ENCODE measurements at places on chromosomes 6 and 20. TPM values are rescaled to one million over a fixed set of nuclear protein-coding genes. Genes with fewer than 3 reads are reported as not detected.

DNA sequence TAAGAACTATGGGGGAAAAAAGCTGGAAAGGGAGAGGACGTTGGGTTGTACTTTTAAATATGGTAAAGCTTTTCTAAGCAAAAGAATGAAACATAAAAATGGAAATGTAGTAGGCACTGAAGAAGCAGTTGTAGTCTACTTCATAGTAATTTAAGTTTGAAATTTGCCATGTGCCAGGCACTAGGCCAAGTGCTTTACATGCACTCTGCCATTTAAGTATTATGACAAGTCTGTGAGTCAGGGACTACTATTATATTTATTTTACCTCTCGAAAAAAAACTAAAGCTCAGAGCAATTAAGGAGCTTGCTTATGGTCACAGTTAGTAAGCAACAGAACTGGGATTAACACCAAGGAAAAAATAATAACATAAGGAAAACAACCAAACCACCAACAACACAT lies 257.8 kb downstream of the GMDS start:
- no peak for DNase-seq

- no peak for DNase-seq
Measured at GRCh38 chr20:16472045-16472872, 101.0 kb downstream of the KIF16B start.

The PNPLA1 gene
- total RNA-seq: not detected

The RIN2 gene
- total RNA-seq: 58.7 TPM

GRCh38 chr6:21442874-21443273 lies 150.7 kb upstream of the SOX4 start:
- no peak for DNase-seq

- DNase-seq: no peak
Measured at GRCh38 chr20:39181490-39181889, 219.3 kb downstream of the DHX35 start.

The HLA-DMB gene
- total RNA-seq: 12.7 TPM

DNA sequence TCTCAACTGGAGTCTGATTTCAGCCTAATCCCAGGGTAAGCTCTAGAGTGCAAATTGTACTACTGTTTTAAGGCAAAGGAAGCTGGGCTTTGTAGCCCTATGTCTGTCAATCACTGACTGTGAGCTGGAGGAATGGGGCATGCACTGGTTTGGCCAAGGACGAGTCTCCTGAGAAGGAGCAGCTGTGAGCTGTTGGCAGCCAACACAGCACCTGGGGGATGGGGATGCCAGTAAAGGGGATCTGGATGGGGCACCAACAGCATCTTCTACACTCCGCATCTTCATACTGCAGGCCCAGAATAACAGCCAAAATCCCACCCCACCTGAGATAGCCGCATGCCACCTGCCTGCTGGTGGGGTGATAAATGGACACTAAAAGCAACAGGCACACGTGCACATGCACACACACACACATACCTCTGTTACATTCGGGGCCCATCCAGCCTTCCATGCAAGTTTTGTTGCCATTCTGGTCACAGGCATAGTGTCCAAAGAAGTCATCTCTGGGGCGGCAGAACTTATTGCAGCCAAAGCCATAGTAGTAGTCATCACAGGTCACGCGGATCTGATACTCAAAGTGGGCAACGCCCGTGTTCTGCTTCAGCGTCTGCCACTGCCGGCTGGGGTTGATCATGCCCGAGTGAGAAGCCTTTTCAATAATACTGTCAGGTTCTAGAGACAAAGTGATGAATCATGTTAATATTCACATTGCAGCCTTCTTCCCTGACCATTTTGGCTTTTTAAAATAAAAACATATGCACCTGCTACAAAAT lies 15.6 kb downstream of the JAG1 start:
- no peak for DNase-seq

DNA sequence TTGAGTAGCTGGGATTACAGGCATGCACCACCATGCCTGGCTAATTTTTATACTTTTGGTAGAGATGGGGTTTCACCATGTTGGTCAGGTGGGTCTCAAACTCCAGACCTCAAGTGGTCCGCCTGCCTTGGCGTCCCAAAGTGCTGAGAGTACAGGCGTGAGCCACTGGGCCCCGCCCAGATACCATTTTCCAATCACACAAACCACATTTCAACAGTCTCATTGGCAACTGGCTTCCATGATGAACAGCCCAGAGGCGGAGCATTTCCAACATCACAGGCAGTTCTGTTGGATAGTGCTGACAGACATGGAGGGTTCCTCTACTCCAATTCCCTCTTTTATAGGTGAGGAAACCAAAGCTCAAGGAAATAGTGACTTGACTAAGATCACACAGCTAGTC lies 43.9 kb upstream of the PLCB4 start:
- DNase-seq: no peak

The POPDC3 gene
- 15.7 TPM for total RNA-seq

- DNase-seq: no peak
Measured at GRCh38 chr6:71088166-71088565, 131.3 kb upstream of the B3GAT2 start.

The C6orf15 gene
- total RNA-seq: not detected

GRCh38 chr6:42935322-42935721 lies 6.0 kb downstream of the CNPY3 start:
- no peak for DNase-seq

DNA sequence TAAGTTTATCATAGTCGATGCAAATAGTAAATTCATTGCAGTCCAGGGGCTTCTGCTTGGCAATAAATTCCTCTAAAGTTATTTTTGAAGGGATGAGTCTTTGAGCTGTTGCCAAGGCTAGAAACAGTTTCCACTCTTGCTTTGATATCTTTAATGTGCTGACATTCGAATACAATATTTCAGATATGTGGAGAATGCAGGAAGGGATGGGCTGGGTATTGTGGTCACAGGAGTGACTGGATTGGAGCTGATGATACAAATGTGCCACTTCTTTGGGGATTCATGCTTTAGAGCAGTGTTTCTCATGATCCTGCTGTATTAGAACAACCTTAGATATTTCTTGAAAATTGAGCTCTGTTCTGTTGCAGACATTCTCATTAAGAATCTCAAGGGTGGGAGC lies 139.0 kb downstream of the PRDM13 start:
- no peak for DNase-seq

The NTSR1 gene
- 2.0 TPM for total RNA-seq

DNA sequence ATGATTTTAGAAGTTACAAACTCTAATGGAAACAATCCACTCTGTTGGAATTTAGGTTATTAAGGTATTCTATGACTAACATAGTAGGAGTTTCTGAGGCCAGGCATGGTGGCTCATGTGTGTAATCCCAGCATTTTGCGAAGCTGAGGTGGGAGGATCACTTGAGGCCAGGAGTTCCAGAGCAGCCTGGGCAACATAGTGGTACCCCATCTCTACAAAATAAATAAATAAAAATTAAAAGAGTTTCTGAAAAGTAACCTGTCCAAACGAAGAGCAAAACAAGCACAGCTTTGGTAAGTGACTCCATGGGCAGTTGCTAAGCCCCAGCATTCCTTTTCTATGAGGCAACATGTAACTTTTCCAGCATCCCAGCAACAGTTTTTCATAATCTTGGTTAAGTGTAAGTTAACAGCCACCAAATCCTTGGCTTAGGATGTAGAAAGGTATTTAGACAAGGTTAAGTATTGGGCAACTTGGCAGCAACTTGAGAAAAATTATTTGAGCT lies 86.3 kb downstream of the SOX4 start:
- no peak for DNase-seq

- no peak for DNase-seq
Measured at GRCh38 chr20:63848003-63848911, 13.0 kb upstream of the ABHD16B start.

The TRAPPC3L gene
- 0.60 TPM for total RNA-seq

- no peak for DNase-seq
Measured at GRCh38 chr6:18214003-18214402, 50.3 kb downstream of the DEK start.

All from dorsolateral prefrontal cortex (tissue), 122 donors.